ENCODE measurements at places on chromosomes 2 and 18. TPM values are rescaled to one million over a fixed set of nuclear protein-coding genes. Genes with fewer than 3 reads are reported as not detected.

- no peak for DNase-seq
Observed at GRCh38 chr2:78118037-78118436, 595.9 kb upstream of the LRRTM4 start.

- DNase-seq: no peak
Observed at GRCh38 chr2:191158747-191159146, 8.0 kb upstream of the STAT4 start.

- no peak for DNase-seq
Observed at GRCh38 chr18:21184396-21184996, 57.5 kb upstream of the GREB1L start.

The KCNJ3 gene
- total RNA-seq: not detected

GRCh38 chr18:33010149-33010548 is 237.3 kb upstream of the KLHL14 start:
- DNase-seq: peak; percentile 59

- DNase-seq: no peak
Observed at GRCh38 chr2:105521176-105521575, 122.3 kb upstream of the FHL2 start.

- DNase-seq: no peak
Observed at GRCh38 chr2:27640722-27641245, 11.9 kb downstream of the GPN1 start.

The IL1RL1 gene
- total RNA-seq: not detected

The THSD7B gene
- total RNA-seq: not detected

DNA sequence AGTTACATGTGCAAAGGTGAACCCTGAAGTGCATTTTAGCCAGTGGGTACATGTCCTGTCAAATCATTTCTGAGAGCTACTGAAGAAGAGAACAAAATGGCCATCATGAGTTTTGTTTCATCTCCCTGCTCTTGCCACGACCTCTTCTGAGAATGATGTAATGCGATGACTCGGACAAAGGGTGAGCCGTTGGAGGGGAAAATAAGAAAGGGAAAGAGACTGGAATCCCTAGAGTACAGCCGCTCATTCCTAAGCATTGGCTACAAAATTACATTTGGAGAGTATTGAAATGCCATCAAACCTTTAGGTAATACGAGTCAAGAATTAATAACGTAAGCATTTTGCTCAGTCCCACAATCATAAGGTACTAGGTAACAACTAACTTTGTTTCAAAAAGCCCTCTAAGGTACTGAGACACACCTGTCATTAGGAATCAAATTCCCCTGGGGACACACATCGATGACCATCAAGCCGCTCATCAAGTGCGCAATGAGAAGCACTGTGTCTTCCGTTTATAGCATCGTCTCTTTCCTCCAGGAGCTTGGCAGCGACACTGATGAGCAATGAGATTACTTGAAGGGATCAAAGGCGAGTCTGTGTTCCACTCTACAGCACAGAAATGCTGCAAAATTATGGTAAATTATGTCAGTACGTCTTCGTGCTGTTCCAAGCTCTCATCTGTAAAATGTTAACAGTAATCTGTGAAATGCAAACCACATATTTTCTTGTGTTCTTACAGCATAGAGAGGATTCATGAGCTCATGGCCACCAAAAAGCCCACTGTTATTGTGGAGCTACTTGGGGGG is 97.3 kb upstream of the PIEZO2 start:
- peak; percentile 27 for DNase-seq

DNA sequence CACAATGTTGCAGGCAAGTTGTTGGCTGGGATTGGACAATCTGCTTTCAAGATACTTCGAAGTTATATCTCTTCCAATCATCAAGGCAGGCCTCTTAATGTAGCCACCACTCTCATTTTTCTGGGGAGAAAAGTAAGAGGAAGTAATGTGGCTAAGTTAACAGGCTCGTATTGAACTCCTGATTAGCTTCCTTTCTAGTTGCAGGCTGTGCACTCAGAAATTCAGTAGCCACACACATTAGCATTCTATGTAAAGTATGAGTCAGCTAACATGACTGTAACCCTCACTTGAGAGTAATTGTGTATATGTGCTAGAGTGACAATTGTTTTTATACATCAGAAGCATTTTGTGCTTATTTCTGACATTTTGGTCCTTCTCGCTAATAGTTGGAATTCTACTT is 3.3 kb downstream of the TWSG1 start:
- DNase-seq: peak; percentile 12

GRCh38 chr2:240514631-240515030 is 43.2 kb downstream of the ANKMY1 start:
- DNase-seq: no peak

Data from Daoy (cell line).